ENCODE measurements at places on chromosomes 4 and X. TPM values are rescaled to one million over a fixed set of nuclear protein-coding genes. Genes with fewer than 3 reads are reported as not detected.

DNA sequence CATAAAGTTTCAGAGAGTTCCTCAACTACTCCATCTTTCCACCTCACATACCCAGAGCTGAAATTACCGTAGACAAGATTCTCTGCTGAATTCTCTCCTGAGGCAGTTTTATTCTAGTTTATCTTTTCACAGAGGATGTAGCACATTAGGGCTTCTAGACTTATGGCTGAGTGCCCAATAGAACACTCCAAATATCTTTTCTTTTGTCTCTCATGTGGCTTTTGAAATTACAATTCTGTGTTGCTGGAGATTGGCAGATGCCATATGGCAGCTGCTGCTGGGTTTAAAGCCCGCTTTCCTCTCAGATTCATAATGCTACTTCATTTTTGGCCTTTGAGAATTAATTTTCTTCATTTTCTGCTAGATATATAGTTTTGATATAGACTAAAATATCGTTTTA is 107.6 kb upstream of the BANK1 start:
- H3K4me3 ChIP-seq, result no peak overlapping the region
- H3K27ac ChIP-seq, result no peak overlapping the region
- DNase-seq, result no peak
- no peaks in the 10 kb centered on the region for H3K27me3 ChIP-seq

Gene THOC2
- 78.0 TPM for total RNA-seq

DNA sequence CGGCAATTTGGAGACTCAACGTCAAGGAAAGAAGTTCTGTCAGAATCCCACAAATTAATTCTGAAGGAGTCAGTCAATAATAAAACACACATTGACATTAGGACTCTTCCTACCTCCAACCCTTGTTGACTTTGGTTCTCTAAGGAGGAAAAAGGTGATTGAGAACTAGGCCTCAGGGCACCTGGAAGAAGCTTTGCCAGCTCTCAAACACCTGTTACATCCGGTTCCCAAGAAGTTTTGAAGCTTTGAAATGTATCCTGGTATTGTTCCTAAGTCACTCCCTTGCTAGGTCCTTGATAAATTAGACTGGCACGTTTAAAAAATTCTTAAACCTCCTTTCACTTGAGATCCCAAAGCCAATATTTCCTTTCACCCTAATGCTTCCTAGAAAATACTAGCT is 1.7 kb upstream of the CCDC160 start:
- no peaks in the 10 kb centered on the region for H3K36me3 ChIP-seq
- no peak overlapping the region for H3K27ac ChIP-seq
- H3K27me3 ChIP-seq, result no peaks in the 10 kb centered on the region
- peaks cover 25% of the 10 kb centered on the region for H3K4me1 ChIP-seq
- no peak overlapping the region for H3K4me3 ChIP-seq
- peak; percentile 21 for DNase-seq

- no peaks in the 10 kb centered on the region for H3K27me3 ChIP-seq
- H3K27ac ChIP-seq, result no peak overlapping the region
- no peaks in the 10 kb centered on the region for H3K4me1 ChIP-seq
Observed at GRCh38 chrX:3379111-3379510, 32.7 kb upstream of the MXRA5 start.

DNA sequence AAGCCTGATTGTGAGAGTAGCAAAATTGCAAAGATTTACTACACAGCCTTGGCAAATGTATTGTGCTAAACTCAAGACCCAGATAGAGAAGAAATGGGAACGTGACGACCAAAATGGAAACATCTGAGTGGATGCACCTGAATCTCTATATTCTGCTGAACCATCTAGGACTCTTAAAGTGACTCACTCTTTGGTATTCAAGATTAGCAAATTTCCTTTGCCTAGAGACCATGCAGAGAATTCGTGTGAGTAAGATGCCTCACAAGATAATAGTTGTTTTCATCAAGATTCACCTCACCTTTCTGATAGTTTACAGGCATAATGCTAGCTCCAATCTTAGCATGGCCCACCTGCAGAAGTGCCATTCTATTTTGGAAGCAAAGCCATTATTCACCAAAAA is 14.4 kb upstream of the ATOH1 start:
- no peaks in the 10 kb centered on the region for H3K36me3 ChIP-seq
- H3K4me3 ChIP-seq, result no peak overlapping the region
- H3K4me1 ChIP-seq, result no peaks in the 10 kb centered on the region
- DNase-seq, result no peak
- peaks cover 51% of the 10 kb centered on the region for H3K27me3 ChIP-seq

Gene MAOA
- total RNA-seq, result 7.4 TPM

GRCh38 chrX:3526731-3527130 is 180.3 kb upstream of the MXRA5 start:
- no peaks in the 10 kb centered on the region for H3K27me3 ChIP-seq
- H3K27ac ChIP-seq, result no peak overlapping the region
- no peaks in the 10 kb centered on the region for H3K4me1 ChIP-seq
- no peaks in the 10 kb centered on the region for H3K36me3 ChIP-seq
- no peak for DNase-seq
- no peak overlapping the region for H3K4me3 ChIP-seq

DNA sequence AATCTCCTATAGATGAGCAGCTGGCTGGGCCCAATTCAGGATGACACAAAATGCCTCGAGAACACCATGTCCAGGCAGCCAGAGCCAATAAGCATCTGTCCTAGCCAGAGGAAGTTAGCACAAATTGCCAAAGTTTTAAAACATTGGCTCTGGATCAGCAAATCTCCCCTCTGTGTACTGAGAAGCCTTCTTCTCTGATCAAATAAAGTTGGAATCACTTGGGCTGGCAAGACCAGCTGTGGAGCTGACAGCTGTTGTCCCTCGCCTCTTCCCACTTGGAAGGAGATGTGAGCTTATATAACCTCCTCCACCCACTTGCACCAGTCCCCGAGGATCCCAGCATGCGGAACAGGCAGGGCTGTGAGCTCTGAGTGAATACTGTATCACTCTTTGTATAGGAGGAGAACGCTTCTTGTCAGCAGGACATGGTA is 183.9 kb downstream of the OPHN1 start:
- no peaks in the 10 kb centered on the region for H3K27me3 ChIP-seq
- no peak overlapping the region for H3K4me3 ChIP-seq

Gene FAM241A
- total RNA-seq, result 2.8 TPM

GRCh38 chr4:101136373-101137370 is 210.7 kb downstream of the PPP3CA start:
- no peak overlapping the region for H3K4me3 ChIP-seq
- H3K36me3 ChIP-seq, result no peaks in the 10 kb centered on the region
- peaks cover 12% of the 10 kb centered on the region for H3K4me1 ChIP-seq
- H3K27ac ChIP-seq, result peak overlapping the region; percentile 68
- DNase-seq, result peak; percentile 11
- no peaks in the 10 kb centered on the region for H3K27me3 ChIP-seq

Measured in PC-3 (cell line).